ENCODE measurements at places on chromosomes 5 and 9.

DNA sequence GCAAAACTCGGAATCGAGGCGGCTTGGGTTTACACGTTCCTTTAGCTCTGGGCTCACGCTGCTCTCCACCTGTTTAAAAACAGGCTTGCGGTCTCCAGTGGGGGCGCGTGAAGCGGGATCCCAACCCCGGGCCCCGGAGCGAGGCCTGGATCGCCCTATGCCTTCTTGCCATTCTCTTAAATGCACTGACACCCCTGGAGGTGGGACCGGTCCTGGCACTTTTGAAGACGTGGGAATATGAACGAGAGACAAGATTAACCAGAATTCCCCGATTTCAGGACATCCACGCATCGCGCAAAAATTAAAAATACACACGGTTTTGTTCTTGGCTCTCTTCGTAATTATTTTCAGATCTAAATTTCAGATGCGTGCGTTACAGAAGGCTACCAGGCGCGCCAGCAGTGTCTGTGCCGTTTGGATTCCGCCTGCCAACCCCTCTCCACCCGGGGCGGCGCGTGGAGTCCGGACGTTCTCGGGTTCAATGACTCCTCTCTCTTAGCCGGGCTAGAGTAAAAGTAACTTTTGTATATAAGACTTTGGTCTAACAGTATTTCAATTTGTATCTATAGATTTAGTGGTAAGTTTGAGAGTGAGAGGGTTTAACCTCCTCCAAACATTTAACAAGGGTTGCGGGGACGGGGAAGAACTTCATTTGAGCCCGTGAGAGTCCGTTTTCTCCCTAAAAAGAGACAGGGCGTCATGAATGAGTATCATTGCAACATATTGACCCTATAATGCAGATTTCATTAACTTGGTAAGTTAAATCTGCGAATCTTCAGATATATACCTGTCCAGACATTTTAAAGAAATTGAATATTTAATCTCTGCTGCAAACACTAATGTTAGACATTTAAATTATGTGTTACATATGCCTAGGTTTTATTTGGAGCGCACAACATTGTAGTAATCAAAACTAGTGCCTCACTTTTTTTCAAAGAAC, 3.8 kb downstream of the FOXD1 start:
- no peak for DNase-seq

DNA sequence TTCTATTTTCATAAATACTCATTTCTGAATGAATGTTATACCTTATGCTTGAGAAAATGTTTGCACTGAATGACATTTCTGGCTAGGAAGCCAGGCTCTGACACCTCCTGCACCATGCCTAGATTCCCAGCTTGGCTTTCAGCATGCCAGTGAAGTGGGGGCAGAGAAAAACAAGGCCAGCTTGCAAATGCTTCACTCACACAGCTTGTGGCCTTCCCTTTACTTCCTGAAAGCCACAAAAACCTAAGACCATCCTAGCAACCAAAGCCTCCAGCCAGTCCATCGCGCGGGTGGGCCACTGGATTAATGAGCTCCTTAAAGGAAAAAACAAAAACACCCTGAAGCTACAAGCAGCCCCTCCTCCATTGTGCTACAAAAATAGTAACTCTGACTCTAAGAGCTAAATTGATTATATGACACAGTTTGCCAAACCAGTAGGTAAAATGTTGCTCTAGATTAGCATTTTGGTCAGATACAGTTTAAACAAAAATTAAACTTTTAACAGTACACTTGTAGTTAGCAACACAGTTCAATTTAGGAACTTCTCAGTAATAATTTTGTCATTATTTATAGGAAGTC, 159.9 kb downstream of the TSSK1B start:
- DNase-seq: no peak

- DNase-seq: peak; percentile 80
Observed at GRCh38 chr9:34500623-34501267, 22.0 kb downstream of the ENHO start.

DNA sequence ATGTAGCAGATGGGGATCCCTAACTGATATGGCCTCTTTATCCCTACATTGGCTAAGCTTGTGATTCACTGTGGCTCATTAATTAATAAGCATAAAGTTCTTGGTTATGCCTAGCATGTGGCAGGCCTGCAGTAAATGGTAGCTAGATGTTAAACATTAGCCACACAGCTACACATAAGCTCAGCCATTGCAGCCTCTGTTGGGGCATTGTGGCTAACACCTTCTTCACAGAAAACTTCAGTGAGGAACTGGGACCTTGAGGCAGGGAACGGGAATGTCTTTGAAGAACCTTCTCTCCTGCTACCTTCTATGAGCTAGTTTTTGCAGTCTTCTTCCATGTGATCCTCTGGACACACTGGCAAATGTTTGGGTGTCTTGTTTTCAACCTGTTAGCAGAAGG, 338.2 kb downstream of the NTRK2 start:
- DNase-seq: no peak

DNA sequence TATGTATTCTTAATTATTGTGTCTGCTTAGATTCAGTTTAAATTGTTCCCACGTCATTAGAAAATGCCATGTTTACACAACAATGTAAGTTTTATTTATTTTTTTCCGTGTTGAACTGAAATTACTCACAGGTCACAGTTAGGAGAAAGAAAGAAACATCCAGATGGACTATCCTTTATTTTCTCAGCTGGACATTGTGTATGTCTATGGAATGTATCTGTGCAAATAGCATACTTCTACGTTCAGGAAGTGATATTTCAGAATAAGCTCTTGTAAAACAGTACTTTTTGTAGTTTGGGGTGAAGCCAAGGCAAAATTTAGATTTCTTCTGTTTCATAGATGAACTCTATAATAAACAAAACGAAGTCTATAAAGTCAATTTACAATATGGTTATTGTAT, 249.0 kb upstream of the ZNF608 start:
- no peak for DNase-seq

DNA sequence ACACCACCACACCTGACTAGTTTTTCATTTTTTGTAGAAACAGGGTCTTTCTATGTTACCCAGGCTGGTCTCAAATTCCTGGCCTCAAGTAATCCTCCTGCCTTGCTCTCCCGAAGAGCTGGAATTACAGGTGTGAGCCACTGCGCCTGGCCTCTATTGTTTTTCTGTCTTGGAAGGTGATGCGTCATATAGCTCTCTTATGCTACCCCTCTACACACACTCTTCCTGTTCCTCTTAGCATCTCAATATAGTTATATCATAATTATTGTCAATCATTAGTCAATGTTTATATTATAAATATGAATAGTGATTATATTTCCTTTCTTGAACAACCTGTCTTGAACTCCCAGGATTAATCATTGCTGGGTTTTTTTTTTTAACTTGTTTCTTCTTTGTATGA, 7.3 kb downstream of the PKD2L2 start:
- no peak for DNase-seq
